Cortex of kidney (tissue), 1 donor: ENCODE measurements at places on chromosomes 4 and X.

GRCh38 chrX:107288676-107289075 lies 82.3 kb downstream of the DNAAF6 start:
- DNase-seq: no peak

DNA sequence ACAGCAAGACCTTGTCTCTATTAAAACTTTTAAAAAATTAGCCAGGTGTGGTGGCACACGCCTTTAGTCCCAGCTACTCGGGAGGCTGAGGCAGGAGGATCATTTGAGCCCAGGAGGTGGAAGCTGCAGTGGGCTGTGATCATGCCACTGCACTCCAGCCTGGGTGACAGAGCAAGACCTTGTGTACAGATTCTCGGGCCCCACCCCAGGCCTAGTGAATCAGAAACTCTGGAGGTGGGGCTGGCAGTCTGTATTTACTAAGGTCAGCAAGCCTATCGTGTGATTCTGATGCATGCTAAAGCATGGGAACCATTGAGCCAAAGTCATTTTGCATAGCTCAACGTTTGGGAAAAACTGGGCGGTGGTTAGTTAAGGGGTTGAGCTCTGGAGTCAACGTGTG lies 3.5 kb downstream of the S100G start:
- no peak for DNase-seq

DNA sequence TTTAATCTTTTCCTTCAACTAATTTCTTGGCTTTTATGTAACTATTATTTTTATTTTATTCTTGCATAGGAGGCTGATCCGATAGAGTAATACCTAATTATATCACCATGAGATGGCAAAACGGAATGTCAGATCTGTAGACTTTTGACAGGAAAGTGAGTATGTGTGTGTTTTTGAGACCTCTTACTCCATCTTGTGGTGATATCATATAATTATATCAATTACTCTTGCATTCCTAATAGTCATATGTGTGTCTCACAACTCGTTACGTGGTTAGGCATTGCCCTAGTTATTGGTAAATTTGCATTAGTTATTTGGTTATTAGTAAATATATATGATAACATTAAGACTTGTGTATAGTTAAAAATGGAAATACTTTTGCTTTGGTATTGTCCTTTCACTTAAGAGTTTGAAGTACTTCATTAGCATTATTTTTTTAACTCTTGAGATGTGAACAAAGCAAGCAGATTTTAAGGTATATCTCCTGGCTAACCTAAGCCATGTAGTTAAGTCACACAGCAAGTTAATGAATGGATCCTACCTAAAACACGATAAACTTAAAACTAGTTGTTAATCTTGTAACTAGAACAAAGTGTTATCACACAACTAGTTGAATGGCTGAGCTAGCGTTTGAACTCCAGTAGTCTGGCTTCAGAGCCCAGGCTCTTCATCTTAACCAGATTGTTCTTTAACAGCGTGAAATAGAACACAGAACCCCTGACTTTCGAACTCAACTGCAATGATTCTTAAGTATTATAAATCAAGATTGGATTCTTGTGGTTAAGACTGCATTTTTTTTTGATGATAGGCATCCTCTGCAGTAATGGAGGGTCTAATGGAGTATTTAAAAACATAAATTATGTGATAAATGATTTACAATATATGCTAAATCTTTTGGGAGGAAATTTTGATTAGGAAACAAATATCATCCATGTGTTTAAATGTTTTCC lies 67.1 kb downstream of the PGRMC2 start:
- DNase-seq: no peak

DNA sequence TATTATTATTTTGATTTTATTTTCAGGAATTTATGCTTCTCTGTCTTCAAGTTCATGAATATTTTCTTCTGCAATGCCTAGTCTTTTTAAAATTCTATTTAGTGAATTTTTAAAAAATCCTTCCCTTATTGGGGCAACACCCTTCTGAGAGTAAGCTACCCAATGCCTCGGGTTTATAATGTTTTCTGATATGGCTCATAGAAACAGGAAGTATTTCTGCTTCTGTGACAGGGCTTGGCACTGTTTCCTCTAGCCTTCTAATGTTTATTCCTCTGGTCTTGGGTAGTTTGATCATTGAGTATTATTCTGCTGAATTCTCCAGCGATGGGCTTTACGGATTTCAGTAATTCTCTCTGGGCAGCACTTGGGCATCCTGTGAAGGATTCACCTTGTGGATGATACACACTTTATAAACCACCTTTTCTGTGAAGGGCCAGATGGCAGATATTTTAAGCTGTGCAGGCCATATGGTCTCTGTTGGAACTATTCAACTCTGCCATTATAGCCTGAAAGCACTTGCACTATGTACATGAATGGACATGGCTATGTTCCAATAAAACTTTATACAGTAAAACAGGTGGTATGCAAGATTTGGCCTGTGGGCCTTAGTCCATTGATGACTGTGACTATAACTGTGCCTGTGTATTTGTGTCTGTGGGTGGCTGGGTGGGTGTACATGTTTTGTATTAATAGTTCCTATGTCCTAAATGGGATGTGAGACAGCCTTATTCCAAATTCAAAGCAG lies 95.9 kb upstream of the FAT1 start:
- DNase-seq: no peak

- no peak for DNase-seq
Observed at GRCh38 chr4:182893047-182893446, 24.1 kb downstream of the DCTD start.

- no peak for DNase-seq
Observed at GRCh38 chr4:1728061-1728980, 7.0 kb downstream of the TACC3 start.

DNA sequence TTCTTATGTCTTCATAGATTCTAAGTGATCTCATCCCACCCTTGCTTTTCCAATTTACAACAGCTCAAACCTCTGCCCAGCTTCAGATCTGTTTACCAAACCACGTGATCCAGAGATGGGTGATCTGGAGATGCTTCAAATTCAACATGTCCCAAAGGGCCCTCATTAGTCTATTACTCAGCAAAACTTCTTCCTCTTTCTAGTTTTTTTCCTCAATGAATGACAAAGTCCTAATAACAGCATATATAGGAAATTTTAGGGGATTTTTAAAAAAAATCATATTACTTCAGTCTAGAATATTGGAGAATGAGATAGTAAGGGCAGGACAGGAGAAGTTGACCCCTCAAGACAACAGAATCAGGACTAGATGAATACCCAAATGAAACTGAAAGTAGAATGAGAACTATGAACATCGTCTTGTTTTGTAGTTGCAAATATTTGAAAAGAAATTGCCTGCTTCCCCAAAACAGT lies 127.1 kb downstream of the CFAP299 start:
- no peak for DNase-seq
